ENCODE measurements at places on chromosomes 3 and 15. TPM values are rescaled to one million over a fixed set of nuclear protein-coding genes. Genes with fewer than 3 reads are reported as not detected.

IL17RD gene
- 6.1 TPM for polyA plus RNA-seq

CAPN3 gene
- 76.9 TPM for polyA plus RNA-seq

SNX22 gene
- 13.4 TPM for polyA plus RNA-seq

SPTBN5 gene
- polyA plus RNA-seq, result 0.12 TPM

CCR1 gene
- 1.3 TPM for polyA plus RNA-seq

DNA sequence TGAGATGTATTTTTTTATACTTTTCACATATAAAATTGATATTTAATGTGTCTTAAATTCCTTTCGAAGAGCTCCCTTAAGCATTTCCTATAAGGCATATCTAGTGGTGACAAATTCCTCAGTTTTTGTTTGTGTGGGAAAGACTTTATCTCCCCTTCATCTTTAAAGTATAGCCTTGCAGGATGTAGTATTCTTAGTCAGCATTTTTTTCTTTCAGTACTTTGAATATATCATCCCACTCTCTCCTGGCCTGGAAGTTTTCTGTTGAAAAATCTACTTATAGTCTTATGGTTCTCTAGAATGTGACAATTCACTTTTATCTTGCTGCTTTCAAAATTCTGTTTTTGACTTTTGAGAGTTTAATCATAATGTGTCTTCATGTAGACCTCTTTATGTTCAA lies 95.2 kb downstream of the EDEM1 start:
- no peak for DNase-seq

DNA sequence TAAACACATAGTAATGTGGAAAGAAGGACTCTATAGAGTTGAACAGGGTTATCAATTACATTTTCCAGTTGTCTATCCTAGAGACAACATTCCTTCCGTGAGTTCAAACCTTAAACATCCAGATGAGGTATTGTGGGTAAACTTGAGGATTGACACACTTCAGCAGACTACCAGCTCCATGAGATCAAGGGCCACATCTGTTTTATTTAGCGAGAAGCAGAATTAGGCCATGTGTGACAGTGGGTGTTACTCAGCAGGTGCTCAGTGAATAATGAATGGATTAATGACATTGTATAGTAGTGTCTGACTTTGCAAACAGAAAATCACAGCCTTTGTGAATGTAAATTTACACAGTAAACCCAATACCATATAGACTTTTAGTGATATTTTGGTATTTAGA lies 941.1 kb upstream of the CFAP20DC start:
- DNase-seq, result no peak

DNA sequence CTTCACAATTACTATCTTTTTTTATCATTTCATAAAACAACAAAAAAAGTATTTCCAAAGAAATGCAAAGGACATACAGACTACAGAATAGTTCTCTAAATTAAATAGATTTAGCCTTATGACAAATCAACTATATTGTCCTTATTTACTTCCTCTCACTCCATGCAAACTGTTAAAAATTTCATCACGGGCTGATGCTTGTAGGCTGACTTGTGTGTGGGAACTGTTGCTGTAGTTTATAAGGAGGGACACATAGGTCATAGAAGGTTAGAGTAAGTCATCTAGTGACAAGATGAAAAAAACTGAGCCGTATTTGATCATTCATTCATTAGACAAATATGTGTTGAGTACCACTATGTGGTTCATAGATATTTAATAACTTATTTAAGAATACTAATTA lies 232.5 kb upstream of the TBL1XR1 start:
- no peak for DNase-seq

- DNase-seq, result no peak
Observed at GRCh38 chr15:50358845-50359244, 3.8 kb upstream of the GABPB1 start.

All from brain (organoid and tissue), 16 donors.